NCI-H526 (cell line): ENCODE measurements at places on chromosomes 6 and 20.

- DNase-seq, result no peak
Observed at GRCh38 chr6:57013521-57013926, 33.0 kb upstream of the KIAA1586 start.

DNA sequence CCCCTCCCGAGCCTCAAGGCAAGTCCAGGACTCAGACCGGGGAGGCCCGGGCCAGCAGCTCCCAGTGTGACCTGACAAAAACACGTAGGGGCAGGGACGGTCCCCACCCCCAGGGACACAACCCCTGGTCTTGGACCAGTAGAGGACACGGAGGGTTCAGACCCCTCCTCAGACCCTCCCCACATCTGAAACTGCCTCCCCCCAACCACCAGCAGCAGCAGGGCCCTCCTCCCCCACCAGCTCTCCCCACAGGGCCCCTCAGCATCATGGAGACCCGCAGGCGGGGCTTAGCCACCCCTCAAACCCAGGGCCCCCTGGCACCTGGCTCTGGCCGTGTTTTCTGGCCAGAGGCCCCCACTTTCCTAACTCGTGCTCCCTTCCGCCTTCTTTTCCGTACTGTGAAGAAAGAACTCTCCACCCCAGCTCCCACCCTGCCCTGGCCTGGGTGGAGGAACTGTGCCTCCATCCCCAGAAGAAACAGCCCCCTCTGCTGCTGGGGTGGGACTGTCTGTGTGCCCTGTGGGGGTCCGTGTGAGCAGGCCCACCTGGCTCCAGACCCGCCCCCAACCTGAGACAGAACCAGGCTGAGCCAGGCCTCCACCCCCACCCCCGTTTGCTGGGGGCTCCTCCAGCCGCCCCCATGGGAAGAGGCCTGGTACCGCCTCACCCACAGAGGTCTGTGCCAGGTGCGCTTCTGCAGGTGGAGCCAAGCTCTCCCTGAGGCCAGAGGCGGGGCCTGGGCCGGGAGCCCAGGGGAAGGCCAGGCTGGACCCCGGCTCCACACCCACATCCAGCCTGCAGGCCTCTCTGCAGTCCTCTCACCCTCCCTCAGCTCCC, 39.0 kb upstream of the MDFI start:
- DNase-seq, result peak; percentile 27

DNA sequence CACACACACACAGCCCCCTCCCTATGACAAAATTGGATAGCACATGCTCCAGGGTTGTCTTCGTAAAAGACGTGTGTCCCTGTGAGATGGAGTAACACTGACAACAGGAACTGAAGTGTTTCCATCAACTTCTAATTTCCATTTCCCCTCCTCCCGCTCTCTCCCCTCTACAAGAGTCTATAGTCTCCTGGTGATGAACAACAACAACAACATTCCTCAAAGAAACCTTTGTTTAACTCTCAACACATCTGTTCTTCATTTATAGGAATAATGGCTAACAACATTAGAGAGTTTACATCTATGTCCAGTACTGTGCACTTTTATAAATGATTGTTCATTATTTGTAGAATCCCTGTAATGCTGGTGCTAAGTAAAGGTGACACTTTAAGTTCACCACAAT, 205.8 kb upstream of the SSTR4 start:
- DNase-seq, result no peak

- DNase-seq, result no peak
Observed at GRCh38 chr20:48066246-48066645, 281.0 kb upstream of the SULF2 start.

- DNase-seq, result peak; percentile 56
Observed at GRCh38 chr6:100462706-100463629, 1.8 kb downstream of the SIM1 start.

GRCh38 chr6:147870506-147871110, 362.1 kb downstream of the SAMD5 start:
- no peak for DNase-seq

- peak; percentile 6 for DNase-seq
Observed at GRCh38 chr6:126804332-126805064, 314.0 kb upstream of the RSPO3 start.

DNA sequence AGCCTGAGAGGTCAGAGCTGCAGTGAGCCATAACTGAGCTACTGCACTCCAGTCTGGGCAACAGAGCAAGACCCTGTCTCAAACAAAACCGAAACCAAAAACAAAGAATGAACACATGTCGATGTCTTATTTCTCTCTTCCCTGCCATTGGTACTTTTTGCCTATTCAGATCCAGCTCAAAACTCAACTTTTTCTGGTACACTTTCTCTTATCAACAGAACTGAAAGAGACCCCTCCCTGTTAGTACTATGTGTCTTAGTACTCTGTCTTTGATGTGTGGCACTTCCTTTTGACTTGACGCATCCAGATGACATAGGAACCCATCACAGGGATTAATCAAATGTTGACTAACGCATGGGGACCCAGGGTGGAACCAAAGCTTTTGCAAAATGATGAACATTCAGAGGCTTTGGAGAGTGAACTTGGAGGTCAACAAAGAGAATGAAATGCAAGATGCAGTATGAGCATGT, 44.8 kb downstream of the AKAP12 start:
- no peak for DNase-seq

GRCh38 chr6:25169961-25170360, 109.2 kb upstream of the CARMIL1 start:
- DNase-seq, result no peak

DNA sequence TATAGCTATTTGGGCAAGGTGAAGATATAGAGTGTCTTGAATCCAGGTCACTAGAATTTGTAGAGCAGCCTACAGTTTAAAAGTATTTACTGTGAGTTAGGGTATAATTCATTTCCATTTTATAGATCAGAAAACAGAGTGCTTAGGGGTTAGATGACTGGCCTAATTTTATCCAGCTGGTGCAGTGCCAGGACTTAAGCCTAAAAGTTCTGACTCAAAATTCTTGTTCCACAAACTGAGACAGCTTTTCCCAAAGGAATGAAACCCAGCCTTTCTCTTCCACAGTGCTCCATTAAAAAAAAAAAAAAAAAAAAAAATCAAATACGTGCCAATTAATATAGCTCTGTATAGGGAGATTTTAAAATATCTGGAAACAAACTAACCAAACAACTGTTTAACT, 441.0 kb upstream of the MARCKS start:
- DNase-seq, result no peak

DNA sequence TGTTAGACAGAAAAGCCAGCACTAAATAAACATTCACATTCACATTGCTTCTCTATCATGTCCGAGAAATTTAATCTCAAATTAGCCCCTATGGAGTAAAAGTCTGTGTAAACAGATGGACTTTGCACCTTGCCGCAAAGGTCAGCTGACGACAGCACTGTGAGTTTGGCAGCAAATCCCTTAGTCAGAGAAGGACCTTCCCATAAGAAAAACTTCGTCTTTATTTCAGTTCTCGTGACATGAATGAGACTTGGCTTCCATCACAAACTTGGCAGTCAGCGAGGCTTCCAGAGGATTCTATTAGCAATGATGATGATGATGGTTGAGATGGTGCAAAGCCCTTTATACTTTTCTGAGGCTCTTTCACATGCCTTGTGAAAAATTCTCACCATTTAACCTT, 133.7 kb upstream of the IFNGR1 start:
- peak; percentile 3 for DNase-seq

DNA sequence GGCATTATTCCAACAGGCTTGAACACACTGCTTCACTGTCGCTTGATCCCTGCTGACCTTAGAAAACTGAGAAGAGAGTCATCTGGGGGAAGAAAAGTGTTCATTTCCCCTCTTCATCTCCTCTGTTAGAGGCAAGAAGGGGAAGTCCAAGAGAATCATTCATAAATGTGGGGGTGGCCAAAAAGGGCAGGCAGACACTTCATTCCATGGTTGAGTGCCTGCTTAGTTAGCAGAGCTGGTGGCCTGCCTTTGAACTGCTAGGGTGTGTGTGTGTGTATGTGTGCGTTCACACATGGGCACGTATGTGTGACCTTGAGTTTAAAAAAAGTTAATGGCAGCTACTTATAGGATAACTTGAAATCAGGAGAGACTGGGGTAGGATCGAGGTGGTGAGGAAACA, 39.4 kb upstream of the RFPL4B start:
- DNase-seq, result no peak

DNA sequence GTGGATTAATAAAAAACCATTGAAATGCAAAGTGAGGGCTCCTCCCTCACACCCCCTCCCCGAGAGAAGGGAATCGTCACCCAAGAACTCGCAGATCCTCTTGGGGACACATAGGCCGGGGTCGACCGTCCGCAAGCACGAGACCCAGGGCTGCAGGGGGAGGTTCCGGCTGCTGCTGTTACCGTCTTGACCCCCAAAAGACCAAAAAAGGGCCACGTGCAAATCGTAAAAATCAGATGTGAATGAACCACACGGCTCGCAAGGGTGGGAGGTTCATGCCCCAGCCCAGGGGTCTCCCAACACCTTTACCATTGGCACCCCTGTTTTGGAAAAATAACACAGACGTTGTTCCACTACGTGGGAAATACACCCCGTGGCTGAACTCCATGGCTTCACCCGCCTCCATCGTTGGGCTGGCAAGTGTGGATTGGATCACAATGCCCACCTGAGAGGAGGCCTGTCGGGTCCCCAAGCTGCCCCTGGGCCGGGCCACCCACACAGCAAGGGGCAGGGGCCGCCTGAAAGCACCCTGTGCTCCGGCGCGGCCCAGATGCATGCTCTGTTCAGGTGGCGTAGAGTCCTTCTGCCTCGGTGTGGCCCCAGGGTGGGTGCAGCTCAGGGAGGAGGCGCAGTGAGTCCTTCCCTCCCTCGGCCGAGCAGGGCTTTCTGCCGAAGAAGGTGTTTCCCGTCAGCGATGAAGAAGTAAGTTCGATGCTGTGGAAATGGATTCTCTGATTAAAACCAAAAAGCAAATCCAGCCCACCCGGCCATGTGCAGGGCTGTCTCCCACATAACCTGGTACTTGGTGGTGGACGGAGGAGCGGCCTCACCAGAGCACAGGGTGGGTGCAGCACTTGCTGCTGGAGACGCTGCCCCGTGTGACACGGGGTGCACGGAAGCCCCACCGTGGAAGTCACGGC, 85.0 kb downstream of the YTHDF1 start:
- DNase-seq, result no peak

- DNase-seq, result peak; percentile 48
Observed at GRCh38 chr6:107977283-107977682, 19.3 kb upstream of the SEC63 start.

DNA sequence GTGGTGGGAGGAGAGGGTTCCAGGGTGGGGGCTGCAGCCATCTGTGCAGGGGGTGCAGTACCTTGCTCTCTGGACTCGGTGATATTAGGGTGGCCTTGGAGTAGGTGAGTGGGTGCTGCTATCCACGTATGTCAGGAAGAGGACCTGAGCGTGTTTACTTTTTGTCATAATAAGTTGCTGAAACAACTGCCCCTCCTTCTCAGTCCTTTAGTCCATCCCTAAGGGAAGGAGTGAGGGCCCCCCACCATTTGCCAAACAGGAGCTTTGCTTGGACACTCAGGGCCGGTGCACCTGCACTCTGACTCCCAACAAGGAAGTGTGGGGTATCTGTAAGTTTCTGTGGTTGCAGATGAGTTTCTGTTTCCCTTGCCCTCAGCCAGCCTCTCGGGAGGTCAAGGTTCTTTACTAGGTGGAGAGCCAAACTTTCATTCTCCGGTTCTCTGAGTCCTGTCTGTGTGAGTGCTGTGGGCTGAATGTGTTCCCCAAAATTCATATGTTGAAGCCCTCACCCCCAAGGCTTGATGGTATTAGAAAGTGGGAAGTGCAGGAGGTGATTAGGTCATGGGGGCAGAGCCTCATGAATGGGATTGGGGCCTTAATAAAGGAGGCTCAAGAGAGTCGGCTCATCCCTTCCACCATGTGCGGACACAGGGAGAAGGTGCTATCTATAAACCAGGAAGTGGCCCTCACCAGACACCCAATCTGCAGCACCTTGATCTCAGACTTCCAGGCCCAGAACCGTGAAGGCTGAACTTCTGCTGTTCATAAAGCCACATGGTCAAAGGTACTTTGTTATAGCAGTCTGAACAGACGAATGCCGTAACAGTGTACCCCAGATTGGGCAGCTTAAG, 19.6 kb upstream of the CCR6 start:
- DNase-seq, result no peak

DNA sequence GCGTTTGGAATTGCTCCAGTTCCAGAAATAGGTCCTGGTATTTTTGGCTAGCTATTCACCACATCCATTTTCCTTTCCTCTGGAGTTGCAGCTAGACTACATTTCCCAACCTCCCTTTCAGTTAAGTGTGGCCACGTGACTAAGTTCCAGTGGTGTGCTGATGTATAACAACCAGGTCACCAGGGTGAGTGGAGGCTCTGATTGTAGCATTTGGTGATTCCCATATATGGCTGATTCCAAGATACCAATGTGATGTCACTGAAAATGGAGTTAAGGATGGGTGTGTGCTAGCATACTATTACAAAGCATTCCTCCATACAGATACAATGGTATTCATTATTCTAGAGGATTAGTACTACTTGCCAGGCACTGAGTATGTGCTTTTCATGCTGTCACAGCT, 49.7 kb upstream of the STK35 start:
- DNase-seq, result no peak

DNA sequence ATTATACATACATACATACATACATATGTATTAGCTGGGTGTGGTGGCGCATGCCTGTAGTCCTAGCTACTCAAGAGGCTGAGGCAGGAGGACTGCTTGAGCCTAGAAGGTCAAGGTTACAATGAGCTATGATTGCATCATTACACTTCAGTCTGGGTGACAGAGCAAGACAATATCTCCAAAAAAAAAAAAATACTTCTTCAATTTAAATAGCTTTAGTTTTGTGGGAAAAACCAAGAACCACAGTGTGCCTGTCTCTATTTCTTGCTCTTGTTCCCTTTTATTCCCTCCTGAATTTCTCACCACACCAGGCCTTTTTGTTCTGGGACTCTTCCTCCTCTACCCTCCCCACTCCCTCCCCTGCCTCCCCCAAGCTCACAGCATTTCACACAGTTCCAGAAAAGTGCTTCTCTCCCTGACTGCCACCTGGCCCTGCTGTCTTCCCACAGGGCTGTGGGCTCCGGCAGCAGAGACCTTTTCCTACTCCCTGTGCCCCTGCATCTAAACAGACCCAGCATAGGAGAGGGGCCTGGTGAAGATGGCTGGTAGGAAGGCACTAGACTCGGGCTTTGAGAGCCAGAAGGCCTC, 1.3 kb downstream of the C20orf203 start:
- DNase-seq, result no peak

DNA sequence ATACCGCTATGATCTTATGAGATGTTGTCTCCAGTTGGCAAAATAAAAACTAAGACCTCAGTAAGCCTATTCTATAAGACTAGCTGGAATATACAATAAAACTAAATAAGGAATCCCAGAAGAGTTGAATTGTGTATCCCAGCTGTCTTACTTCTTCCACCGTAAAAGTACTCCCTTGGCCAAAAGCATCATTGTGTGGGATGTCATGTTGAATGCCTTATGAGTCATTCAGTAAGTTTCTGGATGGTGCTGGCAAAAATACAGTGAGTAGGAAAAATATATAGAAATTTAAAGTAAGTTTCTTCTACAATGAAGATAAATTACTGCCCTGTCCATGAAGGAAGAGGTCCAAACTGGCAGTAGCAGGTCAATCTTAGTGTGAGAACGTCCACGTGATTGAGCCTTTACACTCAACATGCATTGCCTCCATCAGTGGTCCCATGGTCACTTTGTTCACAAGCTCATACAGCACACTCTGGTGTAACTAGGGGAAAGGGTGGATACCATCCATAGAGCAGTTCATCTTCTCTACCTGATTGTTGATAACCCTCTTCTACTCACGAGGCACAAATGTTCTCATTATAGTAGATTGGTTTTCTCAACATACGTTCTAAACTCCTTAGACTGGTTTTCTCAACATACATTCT, 13.7 kb upstream of the ZNF318 start:
- DNase-seq, result no peak

GRCh38 chr6:138334000-138334399, 43.7 kb upstream of the SMIM28 start:
- no peak for DNase-seq

- DNase-seq, result no peak
Observed at GRCh38 chr20:36267605-36268381, 31.5 kb downstream of the AAR2 start.
